ENCODE measurements at places on chromosomes 12 and 14. TPM values are rescaled to one million over a fixed set of nuclear protein-coding genes. Genes with fewer than 3 reads are reported as not detected.

LRRK2 gene
- 7.0 TPM for total RNA-seq

P2RX2 gene
- not detected for total RNA-seq

MAP3K9 gene
- total RNA-seq = 3.1 TPM

HCAR2 gene
- not detected for total RNA-seq

FOXN4 gene
- 0.10 TPM for total RNA-seq

SERPINA9 gene
- not detected for total RNA-seq

LRRC10 gene
- not detected for total RNA-seq

GPRC5D gene
- not detected for total RNA-seq

HAL gene
- 210 TPM for total RNA-seq

FAM90A1 gene
- total RNA-seq = not detected

CORO1C gene
- 39.2 TPM for total RNA-seq

SIX1 gene
- total RNA-seq = not detected

TCP11L2 gene
- 8.9 TPM for total RNA-seq

BRF1 gene
- 20.5 TPM for total RNA-seq

DAO gene
- total RNA-seq = 65.3 TPM

POTEG gene
- not detected for total RNA-seq

GLIPR1L1 gene
- total RNA-seq = not detected

ZNF385A gene
- 3.3 TPM for total RNA-seq

PTGES3 gene
- total RNA-seq = 72.1 TPM

VWF gene
- total RNA-seq = 6.4 TPM

G2E3 gene
- 4.6 TPM for total RNA-seq

EXOC3L4 gene
- total RNA-seq = 81.5 TPM

NAP1L1 gene
- total RNA-seq = 64.0 TPM

Data from left lobe of liver (tissue), 2 donors.